ENCODE measurements at places on chromosomes 2 and 18. TPM values are rescaled to one million over a fixed set of nuclear protein-coding genes. Genes with fewer than 3 reads are reported as not detected.

- DNase-seq: no peak
Observed at GRCh38 chr18:66575263-66575662, 28.6 kb downstream of the CDH19 start.

GRCh38 chr2:161204846-161205245 is 44.6 kb downstream of the TANK start:
- no peak for DNase-seq

GRCh38 chr2:171407030-171407675 is 26.6 kb downstream of the METTL8 start:
- no peak for DNase-seq

DNA sequence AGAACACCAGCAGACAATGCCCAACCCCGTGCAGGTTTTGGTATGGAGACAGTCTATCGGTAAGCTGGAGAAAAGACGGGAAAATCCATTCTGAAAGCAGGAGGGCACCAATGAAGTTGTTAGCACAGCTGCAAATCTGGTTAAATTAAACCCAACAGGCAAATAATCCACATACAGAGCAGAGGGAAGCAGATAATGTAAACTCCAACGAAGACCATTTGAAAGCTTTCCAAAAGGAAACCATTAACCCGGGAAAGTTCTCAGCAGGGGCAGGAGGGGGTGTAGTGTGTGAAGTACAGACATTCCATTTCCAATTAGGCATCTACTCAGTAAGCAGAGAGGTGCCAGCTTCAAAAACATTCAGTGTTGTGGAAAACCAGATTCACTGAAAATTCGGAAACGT is 10.3 kb downstream of the EDAR start:
- DNase-seq: no peak

ALPP gene
- not detected for total RNA-seq

LIMS3 gene
- 6.7 TPM for total RNA-seq

PSMA8 gene
- not detected for total RNA-seq

DPYSL5 gene
- total RNA-seq: not detected

COL4A3 gene
- 1.2 TPM for total RNA-seq

FSHR gene
- total RNA-seq: not detected
